ENCODE measurements at places on chromosomes 2 and 18.

DNA sequence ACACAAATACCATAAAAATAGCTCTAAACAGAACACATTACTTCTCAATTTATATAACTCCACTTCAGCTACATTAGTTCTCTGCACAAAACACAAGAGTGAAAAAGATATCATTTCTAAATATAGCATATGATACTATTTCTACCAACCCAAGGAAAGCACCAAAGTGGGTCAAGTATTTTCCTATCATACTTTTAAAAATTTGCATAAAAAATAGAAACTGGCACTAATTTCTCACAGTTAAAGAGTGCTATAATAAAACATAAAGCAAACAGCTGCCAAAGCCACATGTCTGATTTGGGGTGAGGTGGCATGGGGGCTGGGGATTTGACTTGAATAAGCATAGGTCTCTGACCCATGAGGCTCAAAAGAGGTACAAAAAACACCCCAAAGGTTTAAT is 61.5 kb downstream of the BARD1 start:
- no peak for DNase-seq

DNA sequence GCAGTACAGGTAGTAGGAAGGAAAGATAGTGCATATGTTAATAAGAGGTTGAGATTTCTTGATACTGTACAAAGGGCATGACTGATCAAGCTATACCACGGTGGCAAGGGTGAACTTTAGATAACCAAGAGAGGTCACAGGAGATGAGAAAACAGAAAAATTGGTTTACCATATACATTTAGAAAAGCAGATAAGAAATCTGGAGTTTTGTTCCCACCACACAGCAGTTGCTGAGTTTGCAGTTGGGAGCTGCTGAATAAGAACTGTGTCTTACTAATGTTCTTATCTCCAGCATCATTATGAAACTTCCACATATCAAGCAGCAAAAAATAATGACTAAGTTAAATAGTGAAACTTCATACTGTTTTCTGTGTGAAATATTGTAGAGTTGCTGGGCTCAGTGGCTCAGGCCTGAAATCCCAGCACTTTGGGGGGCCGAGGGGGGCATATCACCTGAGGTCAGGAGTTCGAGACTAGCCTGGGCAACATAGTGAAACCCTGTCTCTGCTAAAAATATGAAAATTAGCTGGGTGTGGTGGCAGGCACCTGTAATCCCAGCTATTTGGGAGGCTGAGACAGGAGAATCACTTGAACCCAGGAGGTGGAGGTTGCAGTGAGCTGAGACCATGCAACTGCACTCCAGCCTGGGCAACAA is 12.0 kb upstream of the IMPACT start:
- DNase-seq: no peak

GRCh38 chr2:233168445-233168844 is 83.0 kb upstream of the ATG16L1 start:
- no peak for DNase-seq

GRCh38 chr2:100989666-100990065 is 12.4 kb upstream of the RPL31 start:
- DNase-seq: no peak

- DNase-seq: no peak
These were observed 39.2 kb upstream of the PNPT1 start for GRCh38 chr2:55732854-55733253.

DNA sequence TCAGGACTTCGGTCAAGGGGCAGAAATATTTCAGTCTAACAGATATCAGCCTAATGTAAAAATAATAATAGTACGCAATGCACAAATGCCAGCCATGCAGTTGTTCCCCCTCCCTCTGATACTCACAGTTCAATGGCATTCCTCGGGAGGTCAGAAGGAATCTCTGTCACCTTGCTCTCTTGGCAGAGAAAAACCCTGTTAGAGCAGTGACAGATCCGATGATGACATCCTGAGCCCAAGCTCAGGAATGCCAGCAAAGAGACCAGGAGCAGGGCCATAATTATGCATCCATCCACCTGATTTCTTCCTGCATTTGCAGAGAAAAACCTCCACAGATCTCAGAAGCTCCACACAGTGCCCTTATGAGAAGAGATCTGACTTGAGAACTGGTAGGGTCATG is at the start of gene FSHR:
Gene FSHR (minus strand): TSS at position 376 of the 400 bp plus-strand sequence. CDS start 98 bp downstream, at position 278.
- DNase-seq: no peak

- DNase-seq: peak; percentile 53
These were observed at the start of gene ANKMY1 for GRCh38 chr2:240557808-240558207. ANKMY1 (minus strand) TSS chr2:240557988; CDS start chr2:240557335, 653 bp downstream.

GRCh38 chr2:186576614-186577013 is 13.2 kb upstream of the ITGAV start:
- DNase-seq: no peak

GRCh38 chr2:28333606-28334526 is 58.8 kb upstream of the FOSL2 start:
- no peak for DNase-seq

DNA sequence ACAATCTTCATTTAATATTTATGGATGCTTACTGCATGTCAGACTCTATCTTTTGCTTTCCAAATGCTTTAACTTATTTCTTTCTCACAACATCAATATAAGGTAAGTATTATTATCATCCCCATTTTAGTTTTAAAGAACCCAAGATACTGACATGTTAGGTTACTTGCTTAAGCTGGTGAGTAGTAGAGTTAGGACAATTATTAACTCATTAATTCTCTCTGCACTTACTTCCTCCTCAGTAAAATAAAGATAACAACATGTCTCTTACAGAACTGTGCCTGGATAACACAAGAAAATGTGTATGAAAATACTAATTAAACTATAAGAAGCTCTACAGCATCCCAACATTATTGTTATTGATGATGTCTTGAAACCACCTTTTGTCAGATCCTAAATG is 359.1 kb upstream of the CHST9 start:
- no peak for DNase-seq

- no peak for DNase-seq
These were observed 10.1 kb downstream of the RPL31 start for GRCh38 chr2:101012054-101012705.

- no peak for DNase-seq
These were observed 392.4 kb downstream of the TNS1 start for GRCh38 chr2:217610401-217610814.

DNA sequence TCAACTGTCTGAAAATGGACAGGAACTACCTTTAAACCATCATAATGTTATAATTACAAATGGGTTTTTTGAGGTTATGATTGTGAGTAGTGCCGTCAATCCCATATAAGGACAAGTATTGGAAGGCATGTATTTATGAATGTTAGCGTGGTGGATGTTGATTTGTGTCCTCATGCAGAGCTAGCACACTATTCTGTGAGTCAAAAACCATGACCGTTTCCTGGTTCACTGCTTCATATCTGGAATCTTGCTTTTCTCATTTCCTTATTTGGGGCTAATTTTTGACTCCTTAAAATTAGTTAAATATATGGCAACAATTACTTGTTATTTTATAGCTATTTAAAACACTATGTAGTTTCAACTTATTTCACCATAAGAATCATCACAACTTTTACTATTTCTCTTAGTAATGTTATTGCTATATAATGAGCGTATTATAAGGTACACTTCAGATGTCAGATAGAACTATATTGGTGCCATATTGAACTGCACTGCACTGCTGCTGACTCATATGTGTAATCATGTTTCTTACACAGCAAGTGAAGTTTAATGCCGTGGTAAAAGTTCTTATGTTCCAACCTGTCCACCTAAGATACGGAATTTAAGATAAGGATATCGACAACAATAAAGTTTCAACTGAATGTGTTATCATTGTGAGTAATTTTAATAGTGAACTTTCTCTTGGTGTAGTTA is 192.8 kb downstream of the PTGR3 start:
- DNase-seq: no peak

- DNase-seq: no peak
These were observed 97.8 kb upstream of the SP3 start for GRCh38 chr2:174062934-174063333.

DNA sequence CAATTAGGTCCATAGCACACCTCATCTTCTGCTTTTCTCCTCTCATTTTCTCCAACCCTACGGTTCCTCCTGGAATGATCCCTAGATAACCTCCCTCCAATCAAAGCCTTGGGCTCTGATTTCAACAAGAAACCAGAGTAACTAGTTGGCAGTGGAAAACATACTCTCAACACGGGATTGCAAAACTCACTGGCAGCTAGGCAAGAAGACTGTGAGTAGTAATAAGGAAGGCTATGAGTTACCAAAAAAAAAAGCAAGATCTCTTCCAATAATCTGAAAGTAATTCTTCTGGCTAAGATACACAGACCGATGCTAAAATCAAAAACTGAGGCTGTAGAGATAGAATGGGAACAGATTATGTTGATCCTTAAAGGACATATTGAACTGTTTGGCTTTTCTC is 28.4 kb upstream of the CCDC102B start:
- no peak for DNase-seq

DNA sequence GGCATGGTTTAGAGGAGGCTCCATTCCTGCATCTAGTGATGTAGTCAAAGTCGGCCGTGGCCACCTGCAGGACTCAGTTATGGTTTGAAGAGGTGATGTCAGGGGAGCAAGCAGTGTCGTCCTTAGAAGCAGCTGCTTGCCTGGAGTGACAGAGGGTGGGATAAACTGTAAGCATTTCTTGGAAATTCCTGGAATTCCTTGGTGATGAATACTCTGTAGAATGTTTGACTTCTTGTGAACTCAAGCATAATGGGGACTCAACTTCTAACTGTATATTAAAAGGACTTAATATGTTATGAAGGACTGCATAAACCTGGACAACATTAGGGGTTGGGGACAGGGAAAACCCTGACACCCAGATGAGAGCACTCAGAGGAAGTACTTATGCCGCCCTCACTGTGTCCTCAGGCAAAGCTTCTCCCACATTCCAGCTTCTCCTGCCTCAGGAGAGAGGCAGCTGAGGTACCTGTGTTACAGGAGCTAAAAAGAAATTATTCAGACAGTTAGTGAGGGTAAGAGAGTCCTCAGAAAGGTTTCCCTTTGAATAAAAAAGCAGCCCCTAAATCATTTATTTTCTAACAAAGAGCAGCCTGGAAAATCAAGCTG is 459.9 kb upstream of the CELF4 start:
- DNase-seq: no peak

DNA sequence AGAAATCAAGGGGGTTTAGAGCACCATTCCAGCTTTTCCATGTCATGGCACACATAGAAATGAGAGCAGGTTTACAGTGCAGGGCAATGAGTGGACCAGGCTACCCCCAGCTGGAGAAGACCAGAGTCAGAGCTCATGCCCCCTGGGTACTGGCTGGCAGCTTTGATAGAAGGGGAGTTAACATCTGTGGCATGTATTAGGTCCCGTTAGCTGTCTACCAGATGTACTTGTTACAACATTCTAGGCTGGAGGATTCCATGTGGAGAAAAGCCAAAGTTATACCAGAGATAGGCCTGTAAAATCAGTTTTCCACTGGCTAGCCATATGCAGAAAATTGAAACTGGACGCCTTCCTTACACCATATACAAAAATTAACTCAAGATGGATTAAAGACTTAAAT is 109.2 kb downstream of the CCDC85A start:
- no peak for DNase-seq

- no peak for DNase-seq
These were observed 676 bp downstream of the SH3BP4 start for GRCh38 chr2:234952270-234953115.

DNA sequence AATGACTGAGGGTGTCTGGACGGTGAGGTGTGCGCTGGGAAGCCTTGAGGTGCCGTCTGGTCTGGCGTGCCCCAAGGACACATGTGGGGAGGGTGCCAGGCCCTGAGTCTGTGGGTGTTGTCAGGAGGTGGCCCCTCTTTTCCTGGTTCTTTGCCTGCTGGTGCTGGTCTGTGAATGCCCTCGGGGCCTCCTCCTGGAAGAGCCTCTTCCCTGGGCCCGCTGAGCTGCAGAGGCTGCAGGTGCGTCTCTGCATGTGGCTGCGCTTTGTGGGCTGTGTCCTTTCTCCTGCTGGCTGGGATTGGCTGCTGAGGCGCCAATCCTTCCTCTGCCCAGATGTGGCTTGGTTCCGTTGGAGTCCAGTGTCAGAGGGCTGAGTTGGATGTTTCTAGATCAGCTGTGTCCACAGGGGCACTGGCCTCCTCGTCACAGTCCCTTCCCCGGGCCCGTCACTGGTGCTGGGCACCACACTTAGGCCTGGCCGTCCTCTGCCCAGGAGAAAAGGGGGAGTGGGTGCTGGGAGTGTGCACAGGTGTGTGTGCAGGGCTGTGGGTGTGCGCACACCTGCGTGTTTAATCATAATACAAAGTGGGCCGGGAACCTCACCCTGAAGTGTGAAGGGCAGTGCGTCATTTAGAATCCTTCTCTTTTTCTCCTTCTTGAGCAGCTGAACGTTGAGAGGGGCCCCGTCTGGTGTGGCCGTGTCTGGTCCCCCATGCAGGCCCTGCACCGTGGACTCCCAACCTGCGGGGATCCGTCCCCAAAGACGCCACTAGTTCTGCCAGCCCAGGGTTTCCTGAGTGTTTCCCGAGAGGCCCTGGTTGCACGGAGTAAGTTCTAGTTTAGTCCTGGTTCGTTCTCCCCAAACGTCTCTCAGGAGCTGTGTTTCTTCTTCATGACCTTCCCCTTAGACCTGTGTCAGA is 35.5 kb downstream of the RTP5 start:
- no peak for DNase-seq

DNA sequence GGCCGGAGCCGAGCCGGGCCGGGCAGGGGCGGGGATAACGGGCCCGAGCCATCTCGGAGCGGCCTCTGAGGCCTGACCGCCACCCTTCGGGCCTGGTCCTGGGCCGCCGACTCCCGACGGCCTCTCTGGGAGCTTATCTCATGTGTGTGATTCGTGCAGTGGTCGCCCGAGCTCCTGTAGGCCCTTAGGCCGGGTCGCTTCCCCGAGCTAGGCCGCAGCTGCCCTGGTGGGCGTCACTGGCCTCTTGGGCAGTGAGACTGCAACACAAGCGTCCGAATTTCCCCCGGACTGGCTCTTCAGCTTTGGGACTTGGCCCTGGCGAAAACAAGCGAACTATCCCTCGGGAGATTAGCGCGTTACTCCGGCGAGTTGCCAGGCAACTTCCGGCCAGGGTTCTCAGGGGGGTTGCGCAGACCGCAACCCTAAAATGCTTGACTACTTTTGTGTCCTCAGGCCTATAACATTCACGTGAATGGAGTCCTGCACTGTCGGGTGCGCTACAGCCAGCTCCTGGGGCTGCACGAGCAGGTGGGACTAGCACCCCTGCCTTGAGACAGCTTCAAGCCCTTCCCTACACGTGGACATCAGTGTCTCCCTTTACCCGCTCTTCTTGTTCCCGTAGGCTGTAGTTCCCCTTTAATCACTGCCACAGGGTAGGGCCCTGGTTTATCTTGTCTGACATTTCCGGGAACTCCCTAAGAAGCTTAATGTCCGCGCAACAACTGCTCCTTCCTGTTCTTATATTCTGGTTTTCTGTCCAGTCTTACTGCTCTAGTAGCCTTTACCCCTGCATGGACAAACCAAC is 602 bp downstream of the SNX17 start:
- no peak for DNase-seq

- no peak for DNase-seq
These were observed 47.7 kb downstream of the BCL2 start for GRCh38 chr18:63271881-63272299.

All from CD8-positive, alpha-beta memory T cell (primary cell).